ENCODE measurements at places on chromosomes 16 and 17.

DNA sequence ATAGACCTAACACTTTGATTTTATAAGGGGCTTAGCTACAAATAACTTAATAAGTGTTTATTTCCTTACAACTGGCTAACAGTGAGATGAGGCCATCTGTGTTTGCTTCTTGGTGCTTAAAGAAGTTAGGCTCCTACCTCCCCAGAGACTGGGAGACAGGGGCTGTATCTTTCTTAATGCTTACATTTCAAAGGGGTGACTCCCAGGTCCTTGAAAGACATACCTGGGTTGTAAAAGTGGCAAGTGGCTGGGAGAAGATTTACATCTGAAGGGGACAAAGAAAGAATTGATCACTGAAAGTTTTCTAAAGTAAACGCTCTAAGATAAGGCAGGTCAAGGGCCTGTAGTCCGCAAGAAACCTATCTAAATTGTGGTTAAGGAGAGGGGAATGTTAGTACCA lies 196.8 kb downstream of the CNTNAP4 start:
- no peak overlapping the region for H3K4me3 ChIP-seq
- no peaks in the 10 kb centered on the region for H3K27me3 ChIP-seq
- no peak for DNase-seq
- H3K36me3 ChIP-seq = no peaks in the 10 kb centered on the region

DNA sequence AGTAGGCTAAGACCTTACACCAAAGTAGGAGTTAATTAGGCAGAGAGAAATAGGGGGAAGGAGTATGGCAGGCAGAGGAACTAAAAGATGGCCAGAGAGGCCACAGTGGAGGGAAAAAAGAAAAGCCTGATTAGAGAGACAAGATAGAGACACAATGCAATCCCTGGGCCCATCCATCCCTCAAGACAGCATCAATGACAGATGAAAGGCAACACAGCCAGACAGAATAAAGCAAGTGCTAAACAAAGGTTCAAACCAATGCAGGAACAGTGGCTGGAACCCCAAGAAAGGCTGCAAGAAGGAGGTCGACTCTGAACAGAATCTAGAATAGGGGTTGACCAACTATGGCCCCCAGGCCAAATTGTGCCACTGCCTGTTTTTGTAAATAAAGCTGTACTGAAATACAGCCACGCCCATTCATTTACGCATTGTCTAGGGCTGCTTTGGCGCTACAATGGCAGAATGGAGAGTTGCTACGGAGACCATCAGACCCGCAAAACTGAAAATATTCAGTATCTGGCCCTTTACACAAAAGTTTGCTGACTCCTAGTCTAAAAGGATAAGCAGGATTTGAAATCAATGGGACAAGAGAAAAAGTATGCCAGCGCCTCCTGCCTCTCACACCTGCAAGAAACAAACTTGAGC lies 473.3 kb upstream of the PSMD7 start:
- H3K27me3 ChIP-seq = no peaks in the 10 kb centered on the region
- H3K27ac ChIP-seq = no peak overlapping the region
- no peak for DNase-seq
- no peaks in the 10 kb centered on the region for H3K36me3 ChIP-seq
- no peak overlapping the region for H3K4me3 ChIP-seq
- no peaks in the 10 kb centered on the region for H3K4me1 ChIP-seq

GRCh38 chr16:47866423-47866822 lies 289.4 kb downstream of the ABCC12 start:
- H3K27me3 ChIP-seq = peaks cover 5% of the 10 kb centered on the region
- DNase-seq = no peak
- no peaks in the 10 kb centered on the region for H3K4me1 ChIP-seq

DNA sequence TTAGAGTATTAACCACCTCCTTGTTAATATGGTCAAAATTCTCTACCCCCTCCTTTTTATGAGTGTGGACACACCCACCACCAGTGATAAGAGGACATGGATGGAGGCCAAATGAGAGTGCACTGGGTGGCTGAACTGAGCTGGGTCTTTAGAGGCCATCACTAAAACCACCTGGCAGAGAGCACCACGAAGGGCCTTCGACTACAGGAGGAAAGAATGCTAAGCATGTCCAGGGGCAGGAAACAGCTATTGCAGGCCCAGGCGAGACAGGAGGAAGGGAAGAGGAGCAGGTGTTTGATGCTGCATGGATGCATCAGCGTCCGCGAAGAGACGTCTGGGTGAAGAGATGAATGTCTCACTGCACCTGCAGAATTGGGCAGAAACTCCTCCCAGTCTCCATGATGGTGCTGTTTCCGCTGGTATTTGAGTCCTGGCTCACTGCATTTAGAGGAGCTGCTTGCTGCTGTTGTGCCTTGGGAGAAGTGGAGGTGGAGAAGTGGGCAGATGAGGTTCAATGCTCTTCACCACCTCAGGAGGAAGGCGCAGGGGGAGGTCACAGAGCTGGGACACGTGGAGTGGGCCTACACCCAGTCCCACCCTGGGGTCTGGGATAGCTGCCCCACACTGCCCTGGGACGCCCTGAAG lies 33.2 kb downstream of the SPHK1 start:
- H3K27ac ChIP-seq = no peak overlapping the region
- no peak overlapping the region for H3K4me3 ChIP-seq
- peaks cover 7% of the 10 kb centered on the region for H3K36me3 ChIP-seq
- peaks cover 33% of the 10 kb centered on the region for H3K4me1 ChIP-seq

DNA sequence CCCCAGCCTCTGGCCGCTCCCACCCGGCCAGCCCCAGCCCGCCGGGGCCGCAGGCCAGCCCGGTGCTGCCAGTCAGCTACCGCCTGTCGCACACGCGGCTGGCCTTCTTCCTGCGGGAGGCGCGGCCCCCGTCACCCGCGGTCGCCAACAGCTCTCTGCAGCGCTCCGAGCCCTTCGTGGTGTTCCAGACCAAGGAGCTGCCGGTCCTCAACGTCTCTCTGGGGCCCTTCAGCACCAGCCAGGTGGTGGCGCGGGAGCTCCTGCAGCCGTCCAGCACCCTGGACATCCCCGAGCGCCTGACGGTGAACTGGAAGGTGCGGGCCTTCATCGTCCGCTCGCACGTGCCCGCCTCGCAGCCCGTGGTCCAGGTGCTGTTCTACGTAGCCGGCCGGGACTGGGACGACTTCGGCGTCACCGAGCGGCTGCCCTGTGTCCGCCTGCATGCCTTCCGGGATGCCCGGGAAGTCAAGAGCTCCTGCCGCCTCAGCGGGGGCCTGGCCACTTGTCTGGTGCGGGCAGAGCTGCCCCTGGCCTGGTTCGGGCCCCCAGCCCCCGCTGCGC lies 46.8 kb downstream of the TMEM132E start:
- H3K27ac ChIP-seq = no peak overlapping the region
- H3K27me3 ChIP-seq = peaks cover 37% of the 10 kb centered on the region
- H3K36me3 ChIP-seq = no peaks in the 10 kb centered on the region

- no peak for DNase-seq
- peaks cover 3% of the 10 kb centered on the region for H3K4me1 ChIP-seq
- no peak overlapping the region for H3K4me3 ChIP-seq
- H3K36me3 ChIP-seq = no peaks in the 10 kb centered on the region
- peaks cover 22% of the 10 kb centered on the region for H3K27me3 ChIP-seq
- H3K27ac ChIP-seq = no peak overlapping the region
These were observed 9.3 kb downstream of the GAS2L2 start for GRCh38 chr17:35743626-35744328.

- H3K27ac ChIP-seq = no peak overlapping the region
- no peaks in the 10 kb centered on the region for H3K4me1 ChIP-seq
- no peak for DNase-seq
These were observed 24.8 kb upstream of the ERN1 start for GRCh38 chr17:64154717-64155116.

DNA sequence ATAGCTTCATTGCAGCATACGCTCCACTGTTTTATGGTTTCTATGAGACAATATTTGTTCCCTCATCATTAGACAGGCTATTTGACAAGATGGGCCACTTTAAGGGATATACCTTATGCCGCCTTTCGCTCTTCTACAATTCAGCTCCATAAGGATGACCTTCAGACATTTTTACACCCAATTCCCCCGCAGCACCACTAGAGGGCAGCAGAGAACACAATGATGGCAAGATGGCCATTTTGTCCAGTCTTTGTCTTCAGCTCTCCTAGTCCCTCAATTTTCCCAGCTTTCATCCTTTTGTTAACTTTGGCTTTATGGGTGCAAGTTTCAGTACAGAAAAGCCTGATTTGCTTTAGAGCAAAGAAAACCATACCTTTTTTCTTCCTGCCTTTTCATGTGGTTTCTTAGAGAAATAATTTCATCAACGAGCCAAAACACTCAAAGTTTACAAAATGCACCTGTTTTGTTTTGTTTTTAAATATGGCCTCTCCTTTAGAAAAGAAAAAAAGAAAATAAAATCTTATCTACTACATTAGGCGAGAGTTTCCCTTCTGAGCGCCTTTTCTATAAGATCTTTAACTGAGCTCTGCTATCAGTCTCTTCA lies 355.3 kb downstream of the TOX3 start:
- peaks cover 3% of the 10 kb centered on the region for H3K4me1 ChIP-seq
- H3K27ac ChIP-seq = no peak overlapping the region
- H3K36me3 ChIP-seq = no peaks in the 10 kb centered on the region
- H3K4me3 ChIP-seq = no peak overlapping the region
- peak; percentile 47 for DNase-seq

DNA sequence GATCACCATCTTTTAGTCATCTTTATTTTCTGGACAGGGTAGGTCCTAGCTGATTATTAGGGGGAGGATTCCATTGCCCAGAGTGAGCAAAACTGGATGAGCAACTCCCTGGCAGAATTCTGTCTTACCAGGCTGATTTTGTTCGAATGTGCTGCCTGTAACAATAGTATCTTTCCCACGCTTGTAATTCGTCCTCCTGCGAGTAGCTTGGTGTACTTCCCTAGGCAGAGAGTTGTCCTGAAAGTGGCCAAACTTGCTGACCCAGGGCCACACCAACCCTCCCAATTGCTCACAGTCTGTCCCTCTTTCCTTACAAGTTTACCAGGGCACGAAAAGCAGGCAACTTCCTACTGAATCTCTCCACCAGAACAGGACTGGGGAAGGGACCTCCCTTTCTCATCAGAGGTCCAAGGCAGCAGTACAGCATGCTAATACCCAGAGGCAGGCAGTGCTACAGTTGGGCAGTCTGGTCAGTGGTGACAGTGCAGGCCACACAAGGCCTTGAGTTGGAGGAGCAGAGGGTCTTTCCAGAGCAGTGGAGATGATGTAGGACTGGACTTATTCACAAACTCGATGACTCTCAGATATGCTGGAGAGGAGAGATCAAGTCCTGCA lies 67.8 kb upstream of the NLK start:
- H3K27ac ChIP-seq = no peak overlapping the region
- peaks cover 6% of the 10 kb centered on the region for H3K27me3 ChIP-seq
- H3K4me1 ChIP-seq = no peaks in the 10 kb centered on the region
- DNase-seq = no peak
